ENCODE measurements at places on chromosomes 11 and 22.

GRCh38 chr11:11334607-11335006 is 18.4 kb downstream of the CSNK2A3 start:
- no peak overlapping the region for H3K27ac ChIP-seq
- peaks cover 4% of the 10 kb centered on the region for H3K36me3 ChIP-seq
- no peak overlapping the region for H3K4me3 ChIP-seq
- H3K27me3 ChIP-seq = no peaks in the 10 kb centered on the region
- H3K4me1 ChIP-seq = no peaks in the 10 kb centered on the region
- no peak for DNase-seq

- no peak overlapping the region for H3K27ac ChIP-seq
- H3K27me3 ChIP-seq = no peaks in the 10 kb centered on the region
Measured at GRCh38 chr11:17026487-17027082, 12.4 kb upstream of the PLEKHA7 start.

DNA sequence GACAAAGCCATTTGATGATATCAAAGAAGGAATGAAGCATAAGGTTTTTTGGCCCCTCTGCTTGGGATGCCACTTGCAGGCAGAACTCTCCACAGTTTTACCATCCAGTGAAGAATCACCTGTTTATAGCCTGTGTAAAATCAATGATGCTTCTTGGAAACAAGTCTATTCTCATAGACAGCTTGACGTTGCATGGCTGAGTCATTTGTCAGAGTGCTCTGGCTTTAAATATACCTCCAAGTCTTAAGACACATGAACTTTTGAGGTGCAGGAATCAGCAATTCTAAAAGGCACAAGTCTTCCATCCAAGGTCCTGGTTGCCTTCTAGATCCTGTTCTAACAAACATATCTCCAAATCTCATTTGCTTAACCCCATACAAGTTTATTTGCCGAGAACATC is 53.6 kb upstream of the KIRREL3 start:
- H3K36me3 ChIP-seq = no peaks in the 10 kb centered on the region
- H3K4me1 ChIP-seq = no peaks in the 10 kb centered on the region
- H3K4me3 ChIP-seq = no peak overlapping the region
- no peak for DNase-seq

DNA sequence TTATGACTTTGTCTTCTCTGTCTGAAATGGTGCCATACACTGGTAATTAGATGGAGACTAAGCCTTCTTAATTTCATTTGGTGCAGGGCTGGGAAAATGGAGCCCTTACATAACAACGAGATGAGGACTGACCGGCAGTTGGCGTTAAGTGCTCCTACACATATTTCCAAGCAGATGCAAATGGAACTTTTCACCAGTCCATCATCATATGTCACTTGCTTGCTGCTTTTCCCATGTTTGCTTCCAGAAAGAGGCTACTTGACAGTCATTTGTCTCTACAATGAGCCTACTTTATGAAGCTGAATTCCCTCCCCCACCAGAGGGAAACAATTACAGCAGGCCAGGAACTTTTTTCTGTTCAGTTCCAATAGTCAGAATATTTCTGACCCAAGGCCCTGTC is 32.6 kb downstream of the SVIP start:
- no peak overlapping the region for H3K27ac ChIP-seq
- no peak for DNase-seq
- H3K36me3 ChIP-seq = no peaks in the 10 kb centered on the region
- no peak overlapping the region for H3K4me3 ChIP-seq
- no peaks in the 10 kb centered on the region for H3K4me1 ChIP-seq

- peak; percentile 80 for DNase-seq
- no peak overlapping the region for H3K4me3 ChIP-seq
- H3K27me3 ChIP-seq = no peaks in the 10 kb centered on the region
- H3K27ac ChIP-seq = peak overlapping the region; percentile 73
- H3K4me1 ChIP-seq = no peaks in the 10 kb centered on the region
Measured at GRCh38 chr22:24175160-24175808, 6.0 kb upstream of the SUSD2 start.

GRCh38 chr11:130802567-130802966 is 113.7 kb downstream of the SNX19 start:
- H3K4me1 ChIP-seq = no peaks in the 10 kb centered on the region
- no peaks in the 10 kb centered on the region for H3K27me3 ChIP-seq
- no peak overlapping the region for H3K4me3 ChIP-seq

GRCh38 chr22:16949561-16949960 is 58.5 kb downstream of the GAB4 start:
- DNase-seq = no peak
- no peaks in the 10 kb centered on the region for H3K4me1 ChIP-seq
- H3K27me3 ChIP-seq = no peaks in the 10 kb centered on the region
- H3K36me3 ChIP-seq = no peaks in the 10 kb centered on the region

DNA sequence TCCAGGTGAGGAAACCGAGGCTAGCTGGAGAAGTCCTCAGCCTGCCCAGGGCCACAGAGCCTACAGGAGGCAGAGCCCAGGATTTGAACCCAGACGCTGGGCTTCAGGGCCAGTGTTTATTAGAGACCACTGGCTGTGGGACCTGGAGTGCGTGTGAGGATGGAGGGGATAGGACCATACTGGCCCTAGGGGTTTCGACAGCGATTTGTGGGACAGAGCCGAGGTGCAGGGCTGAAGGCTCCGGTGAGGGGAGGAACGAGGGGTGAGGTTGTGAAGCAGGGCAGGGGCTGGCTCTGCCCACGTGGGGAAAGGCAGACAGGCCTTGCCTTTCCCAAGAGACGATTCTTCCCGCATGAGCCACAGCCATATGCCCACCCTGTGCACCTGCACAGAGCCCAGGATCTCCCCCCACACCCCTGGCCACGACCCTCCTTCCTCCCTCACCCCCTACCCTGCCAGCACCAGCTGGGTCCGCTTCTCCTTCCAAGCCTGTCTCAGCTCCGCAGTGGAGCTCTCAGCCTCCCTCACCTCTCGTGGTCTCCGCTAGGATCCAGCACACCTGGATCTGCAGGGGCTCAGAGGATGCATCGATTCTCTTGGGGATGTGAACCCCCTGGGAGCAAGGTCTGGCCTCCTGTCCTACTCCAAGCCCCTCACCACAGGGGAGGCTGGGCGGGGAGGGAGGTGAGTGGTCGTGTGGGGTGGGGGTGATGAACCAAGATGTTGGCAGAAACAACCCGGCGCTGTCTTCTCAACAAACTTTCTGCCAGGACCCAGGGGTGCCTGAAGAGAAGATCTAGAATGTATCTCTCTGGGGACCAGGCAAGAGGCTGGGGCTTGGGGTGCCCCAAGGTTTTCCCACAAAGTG is 58.4 kb downstream of the RTL6 start:
- no peaks in the 10 kb centered on the region for H3K36me3 ChIP-seq
- H3K4me3 ChIP-seq = no peak overlapping the region
- DNase-seq = no peak
- H3K27me3 ChIP-seq = no peaks in the 10 kb centered on the region

- H3K36me3 ChIP-seq = no peaks in the 10 kb centered on the region
- no peak overlapping the region for H3K27ac ChIP-seq
- H3K27me3 ChIP-seq = no peaks in the 10 kb centered on the region
- H3K4me3 ChIP-seq = no peak overlapping the region
Measured at GRCh38 chr11:24043842-24044241, 453.0 kb upstream of the LUZP2 start.

Measured in right atrium auricular region (tissue), 2 donors.